ENCODE measurements at places on chromosomes 1 and 21.

DNA sequence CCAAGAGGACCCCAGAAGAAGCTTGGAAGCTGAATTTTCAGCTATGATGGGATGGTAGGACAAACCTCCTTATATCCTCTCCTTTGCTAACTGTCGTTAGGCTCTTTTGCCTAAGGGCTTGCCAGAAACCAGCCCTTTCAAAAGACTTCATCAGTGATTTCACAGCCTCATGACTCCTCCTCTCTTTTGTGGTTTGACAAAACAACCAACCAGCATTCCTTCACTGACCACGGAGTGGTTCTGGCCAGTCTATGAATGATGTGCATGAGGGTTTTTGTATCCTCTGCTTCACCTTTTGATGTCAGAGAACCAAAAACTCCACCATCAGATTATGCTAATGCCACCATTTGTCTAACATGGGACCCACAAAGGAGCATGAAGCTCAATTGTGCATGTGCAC is 116.9 kb upstream of the COA6 start:
- no peak for DNase-seq

- no peak for DNase-seq
These were observed 27.3 kb downstream of the F11R start for GRCh38 chr1:160993544-160994193.

- no peak for DNase-seq
These were observed 2.0 kb downstream of the RCC1 start for GRCh38 chr1:28507646-28508434.

- DNase-seq, result no peak
These were observed 24.0 kb upstream of the CAMSAP2 start for GRCh38 chr1:200714504-200715187.

DNA sequence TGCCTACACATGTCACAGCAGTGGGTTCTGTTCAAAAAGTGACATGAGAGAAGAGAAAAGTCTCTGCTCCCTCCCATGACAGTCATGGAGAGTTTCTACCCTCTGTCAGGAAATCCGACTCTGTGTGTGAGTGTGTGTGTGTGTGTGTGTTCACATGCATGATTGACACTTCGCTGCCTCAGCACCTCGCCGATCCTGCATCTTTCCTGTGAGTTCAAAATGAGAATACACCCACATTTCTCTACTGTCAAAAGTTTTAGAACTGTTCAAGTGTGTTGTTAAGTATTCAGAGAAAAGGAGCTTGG is 46.2 kb upstream of the COX20 start:
- DNase-seq, result no peak

GRCh38 chr1:156591181-156591431 is 470 bp upstream of the NAXE start:
- DNase-seq, result no peak

DNA sequence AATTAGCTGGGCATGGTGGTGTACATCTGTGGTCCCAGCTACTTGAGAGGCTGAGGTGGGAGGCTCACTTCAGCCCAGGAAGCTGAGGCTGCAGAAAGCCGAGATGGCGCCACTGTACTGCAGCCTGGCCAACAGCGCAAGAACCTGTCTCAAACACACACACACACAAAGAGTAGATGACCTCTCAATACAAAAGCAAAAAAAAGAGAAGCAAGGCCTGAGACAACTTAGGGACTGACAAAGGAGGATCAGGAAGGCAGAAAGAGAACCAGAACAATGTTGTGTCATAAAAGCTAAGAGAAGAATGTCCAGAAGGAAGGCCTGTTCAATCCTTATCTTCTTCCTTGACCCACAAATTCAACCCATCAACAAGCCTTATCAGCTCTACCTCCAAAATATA is 18.5 kb downstream of the WASF2 start:
- DNase-seq, result no peak

DNA sequence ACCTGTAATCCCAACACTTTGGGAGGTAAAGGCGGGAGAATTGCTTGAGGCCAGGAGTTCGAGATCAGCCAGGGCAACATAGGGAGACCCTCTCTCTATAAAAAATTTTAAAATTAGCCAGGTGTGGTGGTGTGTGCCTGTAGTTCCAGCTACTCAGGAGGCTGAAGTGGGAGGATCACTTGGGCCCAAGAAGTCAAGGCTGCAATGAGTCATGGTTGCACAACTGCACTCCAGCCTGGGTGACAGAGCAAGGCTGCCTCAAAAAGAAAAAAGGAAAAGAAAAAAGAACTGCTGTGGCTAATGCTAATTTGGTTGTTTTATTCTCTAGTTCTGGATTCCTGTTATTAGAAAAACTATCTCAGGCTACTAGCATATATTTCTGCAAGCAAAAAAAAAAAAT is 29.8 kb downstream of the DBT start:
- DNase-seq, result no peak

- DNase-seq, result no peak
These were observed 9.1 kb upstream of the CHIT1 start for GRCh38 chr1:203238535-203238934.

- no peak for DNase-seq
These were observed 79.9 kb downstream of the OLFML2B start for GRCh38 chr1:161943737-161944136.

- no peak for DNase-seq
These were observed 420.9 kb downstream of the DISC1 start for GRCh38 chr1:232047473-232047872.

DNA sequence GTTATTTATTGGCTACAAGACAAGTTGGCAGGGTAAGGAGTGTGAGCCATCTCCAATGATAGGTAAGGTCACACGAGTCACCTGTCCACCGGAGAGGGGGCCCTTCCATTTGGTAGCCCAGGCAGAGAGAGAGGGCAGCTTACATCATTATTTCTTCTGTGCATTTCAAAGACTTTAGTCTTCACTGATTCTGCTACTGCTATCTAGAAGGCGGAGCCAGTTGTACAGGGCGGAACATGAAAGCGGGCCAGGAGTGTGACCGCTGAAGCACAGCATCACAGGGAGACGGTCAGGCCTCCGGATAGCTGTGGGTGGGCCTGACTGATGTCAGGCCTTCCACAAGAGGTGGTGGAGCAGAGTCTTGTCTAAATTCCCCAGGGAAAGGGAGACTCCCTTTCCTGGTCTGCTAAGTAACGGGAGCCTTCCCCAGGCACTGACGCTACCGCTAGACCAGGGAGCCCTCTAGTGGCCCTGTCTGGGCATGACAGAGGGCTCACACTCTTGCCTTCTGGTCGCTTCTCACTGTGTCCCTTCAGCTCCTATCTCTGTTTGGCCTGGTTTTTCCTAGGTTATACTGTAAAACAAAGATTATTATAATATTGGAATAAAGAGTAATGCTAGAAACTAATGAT is 36.7 kb downstream of the ZNF695 start:
- DNase-seq, result peak; percentile 1

- no peak for DNase-seq
These were observed 177.9 kb downstream of the CLIC6 start for GRCh38 chr21:34846601-34847112.

DNA sequence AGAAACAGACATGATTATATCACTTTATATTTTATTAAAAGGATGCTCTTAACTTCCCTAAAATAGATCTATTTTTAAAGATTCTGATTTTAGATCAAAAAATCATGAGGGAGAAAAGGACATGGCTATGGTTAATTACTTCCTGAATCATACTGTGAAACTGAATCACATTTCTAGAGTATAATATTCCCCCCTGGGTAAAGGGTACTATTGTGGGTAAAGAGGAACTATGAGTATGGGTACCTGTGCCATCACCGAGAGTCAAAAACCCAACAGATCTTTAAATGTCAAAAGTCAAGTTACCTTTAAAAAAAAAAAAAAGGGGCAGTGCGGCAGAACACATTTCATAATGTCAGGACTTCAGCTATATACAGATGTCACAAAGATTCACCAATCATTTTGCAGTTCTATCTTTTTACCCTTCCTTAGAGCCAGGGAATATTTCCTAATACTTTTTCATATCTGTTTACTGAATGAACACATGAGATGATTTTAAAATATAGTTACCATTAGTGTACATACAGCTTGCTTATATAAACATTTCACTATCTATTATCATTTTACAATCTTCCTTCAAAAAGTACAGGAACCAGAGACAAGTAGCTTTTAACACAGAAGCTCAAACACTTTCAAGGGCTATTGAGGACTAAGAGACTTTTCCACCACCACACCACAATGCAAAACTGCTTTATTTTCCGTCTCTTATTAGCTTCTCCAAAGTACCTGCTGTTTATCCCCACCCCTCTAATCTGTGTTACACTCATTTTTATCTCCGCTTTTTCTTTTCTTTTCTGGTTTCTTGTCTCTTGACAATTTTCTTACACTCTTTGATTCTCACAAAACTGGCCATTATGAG is 45.0 kb downstream of the EVI5 start:
- DNase-seq, result no peak

- DNase-seq, result no peak
These were observed 14.6 kb downstream of the HUNK start for GRCh38 chr21:31887391-31887841.

GRCh38 chr21:17796037-17796403 is 23.1 kb downstream of the C21orf91 start:
- DNase-seq, result no peak

DNA sequence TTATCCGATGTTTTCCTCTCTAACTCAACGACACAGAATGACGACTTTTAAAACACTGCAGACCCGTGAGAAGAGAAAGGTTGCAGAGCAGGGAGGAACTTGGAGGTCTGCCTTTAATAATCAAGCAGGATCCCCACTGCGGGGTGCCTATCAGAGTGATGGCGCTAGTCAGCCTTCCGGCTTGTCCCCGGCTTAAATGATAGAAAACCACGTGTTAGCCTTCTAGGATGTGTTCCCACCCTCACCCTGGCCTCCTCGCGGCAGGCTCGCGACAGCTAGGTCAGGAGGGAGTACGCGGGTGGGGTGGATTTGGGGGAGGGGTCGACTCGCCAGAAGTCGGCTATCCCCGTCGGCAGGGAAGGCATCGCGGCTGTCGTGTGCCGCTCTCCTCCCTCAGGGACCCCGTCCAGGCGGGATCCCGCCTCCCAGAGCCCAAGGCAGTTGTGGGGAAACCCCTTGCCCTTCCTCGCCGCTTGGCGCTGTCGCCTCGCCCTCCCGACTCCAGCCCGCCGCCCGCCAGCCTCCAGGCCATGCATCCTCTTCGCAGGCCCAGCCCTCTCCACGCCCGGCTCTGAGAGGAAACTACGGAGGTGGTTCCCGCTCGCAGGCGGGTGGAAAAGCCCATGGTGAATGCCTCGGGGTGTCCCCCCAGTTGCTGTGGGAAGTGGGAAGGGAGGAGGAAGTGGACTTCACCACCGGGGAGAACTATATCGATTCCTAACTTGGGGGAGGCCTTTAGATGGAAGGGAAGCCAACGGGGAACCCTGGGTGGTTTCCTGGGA is 1.1 kb upstream of the SMG7 start:
- peak; percentile 76 for DNase-seq

- no peak for DNase-seq
These were observed 88.5 kb upstream of the VCAM1 start for GRCh38 chr1:100631015-100631551.

DNA sequence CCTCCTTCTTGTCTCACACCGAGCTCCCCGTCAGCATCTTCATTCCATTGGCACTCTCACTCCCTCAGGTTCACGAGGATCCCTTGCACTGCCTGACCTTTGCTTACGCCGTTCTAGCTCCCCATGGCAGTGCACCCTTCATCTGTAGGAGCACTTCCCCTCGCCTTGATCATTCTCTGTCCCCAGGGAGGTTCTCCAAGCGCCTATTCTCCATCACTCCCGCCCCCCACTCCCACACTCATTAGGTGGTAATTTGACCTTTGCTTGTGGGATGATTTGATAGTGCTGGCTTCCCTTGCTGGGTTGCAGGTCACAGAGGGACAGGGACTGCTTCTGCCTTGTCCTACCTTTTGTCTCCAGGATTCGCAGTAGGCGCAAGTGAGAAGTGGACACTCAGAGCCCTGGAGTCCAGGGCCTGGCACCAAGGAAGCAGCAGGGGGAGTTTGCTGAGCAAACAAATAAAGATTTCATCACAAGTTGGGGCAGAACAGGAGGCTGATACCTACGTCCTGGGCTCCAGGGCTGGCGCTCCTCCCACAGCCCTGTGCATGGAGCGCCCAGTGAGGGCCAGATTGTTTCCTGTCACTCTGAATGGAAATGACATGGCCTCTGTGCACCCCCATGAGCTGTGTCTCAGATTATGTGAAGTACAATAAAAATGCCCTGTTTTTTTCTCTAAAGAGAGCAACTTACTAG is 82.0 kb upstream of the RUNX3 start:
- DNase-seq, result no peak

DNA sequence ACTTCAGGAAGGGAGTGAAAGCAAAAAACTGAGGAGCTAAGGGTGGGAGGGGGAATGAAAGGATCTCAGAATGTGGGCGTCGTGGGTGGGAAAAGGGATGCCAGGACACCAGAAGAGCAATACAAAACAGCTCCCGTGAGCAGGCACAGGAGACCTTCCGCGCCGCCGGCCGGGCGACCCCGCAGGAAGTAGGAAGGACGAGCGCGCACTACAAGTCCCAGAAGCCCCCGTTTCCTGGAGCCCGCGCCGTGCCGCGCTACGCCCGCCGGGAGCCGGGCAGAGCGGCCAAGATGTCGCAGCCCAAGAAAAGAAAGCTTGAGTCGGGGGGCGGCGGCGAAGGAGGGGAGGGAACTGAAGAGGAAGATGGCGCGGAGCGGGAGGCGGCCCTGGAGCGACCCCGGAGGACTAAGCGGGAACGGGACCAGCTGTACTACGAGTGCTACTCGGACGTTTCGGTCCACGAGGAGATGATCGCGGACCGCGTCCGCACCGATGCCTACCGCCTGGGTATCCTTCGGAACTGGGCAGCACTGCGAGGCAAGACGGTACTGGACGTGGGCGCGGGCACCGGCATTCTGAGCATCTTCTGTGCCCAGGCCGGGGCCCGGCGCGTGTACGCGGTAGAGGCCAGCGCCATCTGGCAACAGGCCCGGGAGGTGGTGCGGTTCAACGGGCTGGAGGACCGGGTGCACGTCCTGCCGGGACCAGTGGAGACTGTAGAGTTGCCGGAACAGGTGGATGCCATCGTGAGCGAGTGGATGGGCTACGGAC is at the start of gene PRMT6:
PRMT6 (plus strand) TSS at position 249 of the 771 bp plus-strand sequence; CDS start at position 291, 42 bp downstream.
- peak; percentile 45 for DNase-seq

- no peak for DNase-seq
These were observed 133.8 kb upstream of the C1orf105 start for GRCh38 chr1:172286629-172287076.

DNA sequence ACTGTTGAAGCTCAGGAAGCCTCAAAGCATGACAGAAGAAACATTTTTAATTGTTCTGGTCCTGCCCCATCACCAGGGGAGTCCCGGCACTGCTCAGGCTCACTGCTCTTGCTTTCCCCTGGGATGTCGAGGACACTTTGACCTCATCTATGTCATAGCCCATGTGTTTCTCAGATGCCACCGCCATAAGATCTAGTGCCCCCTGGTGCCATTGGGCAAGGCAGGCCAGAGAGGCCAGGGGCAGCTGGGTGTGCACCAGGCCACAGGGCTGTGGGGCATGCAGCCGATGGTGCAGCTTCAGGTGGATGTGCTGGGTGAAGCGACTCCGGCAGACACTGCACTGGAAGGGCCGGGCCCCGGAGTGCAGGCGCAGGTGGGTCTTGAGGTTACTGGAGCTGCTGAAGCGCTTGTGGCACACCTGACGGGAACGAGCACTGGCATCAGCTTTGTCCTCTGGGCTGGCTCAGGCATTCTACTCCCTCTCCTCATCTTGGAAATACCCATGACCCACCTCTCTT is 7.7 kb upstream of the CRYBG2 start:
- no peak for DNase-seq

GRCh38 chr1:186055846-186056245 is 319.2 kb downstream of the TPR start:
- DNase-seq, result no peak

- no peak for DNase-seq
These were observed 12.7 kb downstream of the CSF1 start for GRCh38 chr1:109923131-109923945.

- no peak for DNase-seq
These were observed 15.6 kb downstream of the UTP11 start for GRCh38 chr1:38028105-38028591.

GRCh38 chr1:160544647-160545046 is 21.6 kb upstream of the SLAMF6 start:
- DNase-seq, result no peak
